CD4-positive, alpha-beta memory T cell (primary cell): ENCODE measurements at places on chromosomes 5 and 9. TPM values are rescaled to one million over a fixed set of nuclear protein-coding genes. Genes with fewer than 3 reads are reported as not detected.
A peak's percentile ranks its signal among the peaks of the same experiment; 100 is the strongest.

The ANKRD20A1 gene
- not detected for polyA plus RNA-seq

DNA sequence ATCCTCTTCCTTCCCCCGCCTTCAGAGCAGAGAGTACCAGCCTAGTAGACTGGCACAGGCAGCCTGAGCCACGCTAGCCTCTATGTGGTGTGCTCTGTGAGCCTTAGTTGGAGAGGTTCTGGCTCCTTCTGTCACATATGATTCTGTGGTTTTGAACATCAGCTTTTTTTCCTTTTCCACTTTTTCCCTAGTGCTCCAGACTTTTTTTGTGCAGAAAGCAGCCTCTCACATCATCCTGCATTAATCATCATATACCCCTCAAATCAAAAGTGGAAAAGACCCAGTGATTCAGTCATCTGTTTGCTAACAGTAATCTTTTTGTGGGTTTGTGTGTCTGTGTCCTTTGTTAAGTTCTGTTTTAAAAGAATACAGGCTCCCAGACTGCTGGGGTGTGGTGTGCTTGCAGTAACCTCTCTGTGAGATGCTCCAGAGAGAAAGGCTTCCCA, 663.9 kb upstream of the RGMB start:
- no peaks in the 10 kb centered on the region for H3K4me1 ChIP-seq
- no peak overlapping the region for H3K27ac ChIP-seq
- no peaks in the 10 kb centered on the region for H3K27me3 ChIP-seq
- H3K36me3 ChIP-seq = no peaks in the 10 kb centered on the region

The PAEP gene
- polyA plus RNA-seq = not detected

GRCh38 chr5:18142831-18143230, 508.6 kb downstream of the TAF11L14 start:
- H3K27me3 ChIP-seq = no peaks in the 10 kb centered on the region
- no peak overlapping the region for H3K4me3 ChIP-seq
- H3K27ac ChIP-seq = no peak overlapping the region
- no peaks in the 10 kb centered on the region for H3K36me3 ChIP-seq

DNA sequence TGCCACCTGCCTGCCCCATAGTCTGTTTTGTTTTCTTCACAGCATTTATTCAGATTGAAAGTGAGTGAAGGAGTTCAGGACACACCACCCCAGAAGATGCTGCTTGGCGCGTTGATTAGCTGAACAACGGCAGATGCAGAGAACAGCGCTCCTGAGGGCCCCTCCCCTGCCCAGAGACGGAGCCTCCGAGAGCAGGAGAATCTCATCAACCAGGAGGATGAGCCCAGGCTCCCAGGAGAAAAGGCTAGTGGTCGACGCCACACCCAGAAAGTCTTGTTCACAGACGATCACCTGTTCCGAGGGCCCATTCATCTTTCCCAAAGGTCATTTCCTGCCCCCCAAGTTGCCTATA, 180.4 kb upstream of the PPP1R26 start:
- H3K4me1 ChIP-seq = no peaks in the 10 kb centered on the region
- no peak overlapping the region for H3K27ac ChIP-seq
- no peak for DNase-seq
- H3K4me3 ChIP-seq = no peak overlapping the region

- H3K4me3 ChIP-seq = no peak overlapping the region
- H3K27me3 ChIP-seq = peaks cover 7% of the 10 kb centered on the region
- H3K27ac ChIP-seq = no peak overlapping the region
- DNase-seq = no peak
- H3K4me1 ChIP-seq = no peaks in the 10 kb centered on the region
Observed at GRCh38 chr9:109166171-109166770, 778 bp downstream of the FRRS1L start.

DNA sequence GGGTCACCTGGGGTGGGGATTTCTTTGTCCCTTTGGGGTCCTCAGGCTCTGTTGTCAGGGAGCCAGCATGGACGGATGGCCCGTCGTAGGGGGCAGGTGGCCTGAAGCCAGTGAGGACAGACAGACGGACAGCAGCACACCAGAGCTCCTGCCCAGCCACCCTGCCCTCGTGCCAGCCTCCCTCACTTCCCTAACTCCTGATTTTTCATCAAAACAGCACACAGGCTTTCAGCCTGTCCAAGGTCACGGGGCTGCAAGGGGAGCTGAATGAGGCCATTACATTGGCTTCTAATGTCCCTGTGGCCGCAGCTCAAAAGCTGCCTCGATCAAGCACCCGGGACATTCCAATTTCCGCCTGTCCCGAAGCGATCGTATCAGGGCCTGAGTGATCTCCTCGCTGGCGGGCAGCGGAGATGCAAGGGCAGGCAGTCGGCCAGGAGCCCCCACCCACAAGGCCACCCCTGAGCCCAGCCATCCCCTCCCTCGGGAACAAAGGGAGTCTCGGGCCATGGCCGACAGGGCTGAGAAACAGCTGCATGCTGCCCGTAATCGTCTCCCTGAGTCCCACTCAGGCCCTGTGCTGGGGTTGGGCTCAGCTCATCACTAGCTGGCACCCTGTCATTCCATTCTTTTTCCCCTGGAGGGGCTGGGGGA, 50.5 kb upstream of the RNU6ATAC start:
- no peak overlapping the region for H3K27ac ChIP-seq
- H3K36me3 ChIP-seq = no peaks in the 10 kb centered on the region
- H3K27me3 ChIP-seq = no peaks in the 10 kb centered on the region
- no peaks in the 10 kb centered on the region for H3K4me1 ChIP-seq

GRCh38 chr9:111928359-111928720, 31.7 kb downstream of the UGCG start:
- DNase-seq = no peak
- H3K4me1 ChIP-seq = peaks cover 42% of the 10 kb centered on the region
- no peak overlapping the region for H3K4me3 ChIP-seq
- peaks cover 25% of the 10 kb centered on the region for H3K36me3 ChIP-seq
- no peaks in the 10 kb centered on the region for H3K27me3 ChIP-seq
- H3K27ac ChIP-seq = no peak overlapping the region

GRCh38 chr9:126891676-126892075, 22.9 kb upstream of the RALGPS1 start:
- H3K4me1 ChIP-seq = no peaks in the 10 kb centered on the region
- H3K27ac ChIP-seq = no peak overlapping the region
- no peak overlapping the region for H3K4me3 ChIP-seq

DNA sequence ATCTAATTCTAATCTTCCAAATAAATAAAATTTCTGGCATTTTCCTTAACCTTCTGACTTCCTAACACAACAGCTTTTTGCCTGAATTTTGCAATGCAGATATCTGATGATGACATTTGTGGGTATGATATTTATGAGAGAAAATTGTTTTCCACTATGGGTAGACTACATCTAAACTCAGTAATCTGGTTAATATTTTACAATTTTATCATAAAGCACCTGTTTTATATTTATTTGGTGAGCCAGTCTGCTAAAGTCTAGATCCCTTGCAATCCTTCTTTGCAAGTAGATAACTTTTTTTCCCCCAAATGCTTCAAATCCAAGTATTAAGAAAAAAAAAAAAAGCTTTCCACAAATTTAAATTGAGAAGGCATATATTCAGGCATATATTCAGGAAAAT, 246.2 kb upstream of the DAB2 start:
- no peak for DNase-seq
- no peaks in the 10 kb centered on the region for H3K36me3 ChIP-seq
- no peaks in the 10 kb centered on the region for H3K4me1 ChIP-seq
- no peaks in the 10 kb centered on the region for H3K27me3 ChIP-seq
- no peak overlapping the region for H3K27ac ChIP-seq

GRCh38 chr9:72396247-72397091, 31.5 kb upstream of the ZFAND5 start:
- H3K36me3 ChIP-seq = no peaks in the 10 kb centered on the region
- H3K27ac ChIP-seq = no peak overlapping the region
- H3K4me3 ChIP-seq = no peak overlapping the region
- DNase-seq = no peak
- no peaks in the 10 kb centered on the region for H3K27me3 ChIP-seq

DNA sequence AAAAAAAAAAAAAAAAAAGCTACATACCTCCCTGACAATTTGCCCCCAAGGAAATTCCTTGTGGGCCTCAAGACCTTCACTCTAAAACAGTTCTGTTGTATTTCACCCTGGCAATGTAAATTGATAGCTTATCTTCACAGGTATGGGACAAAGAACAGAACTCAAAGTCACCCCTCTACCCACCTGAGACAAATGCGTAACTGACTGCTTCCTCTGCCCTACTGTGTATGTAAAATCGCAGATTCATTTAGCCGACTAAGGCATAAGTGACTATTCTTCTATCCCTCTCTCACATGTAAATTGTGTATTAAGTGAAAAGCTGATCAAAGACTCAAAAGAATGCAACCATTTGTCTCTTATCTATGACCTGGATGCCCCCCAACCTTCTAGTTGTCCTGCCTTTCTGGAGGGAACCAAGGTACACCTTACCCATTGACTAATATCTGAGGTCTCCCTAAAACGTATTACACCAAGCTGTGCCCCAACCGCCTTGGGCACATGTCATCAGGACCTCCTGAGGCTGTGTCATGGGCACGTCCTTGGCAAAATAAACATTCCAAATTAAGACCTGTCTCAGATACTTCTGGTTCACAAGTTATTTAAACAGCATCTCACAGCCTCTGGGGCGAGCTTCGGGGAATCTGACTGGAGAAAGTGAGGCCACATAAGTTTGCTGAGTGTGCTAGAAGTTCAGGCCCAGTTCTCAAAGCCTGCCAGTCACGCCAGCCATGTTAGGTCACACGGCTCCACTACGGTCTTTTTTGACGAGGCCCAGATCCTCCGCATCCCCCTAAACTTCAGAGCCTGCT, 954 bp downstream of the TBCA start:
- H3K4me3 ChIP-seq = peak overlapping the region; percentile 61
- peak overlapping the region; percentile 97 for H3K27ac ChIP-seq
- no peaks in the 10 kb centered on the region for H3K27me3 ChIP-seq

DNA sequence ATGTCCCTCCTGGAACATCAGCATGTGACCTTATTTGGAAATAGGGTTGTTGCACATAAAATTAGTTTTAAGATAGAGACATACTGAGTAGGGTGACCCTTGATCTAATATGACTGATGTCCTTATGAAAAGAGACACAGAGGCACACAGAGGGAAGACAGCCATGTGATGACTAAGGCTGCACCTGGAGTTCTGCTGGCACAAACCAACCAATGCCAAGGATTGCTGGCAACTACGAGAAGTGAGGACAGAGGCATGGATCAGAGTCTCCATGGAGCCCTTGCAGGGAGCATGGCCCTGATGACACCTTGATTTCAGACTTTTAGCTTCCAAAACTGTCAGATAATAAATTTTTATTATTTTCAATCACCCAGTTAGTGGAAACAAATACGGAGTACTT, 101.9 kb downstream of the FBXL7 start:
- H3K4me3 ChIP-seq = no peak overlapping the region
- no peaks in the 10 kb centered on the region for H3K4me1 ChIP-seq
- H3K27me3 ChIP-seq = no peaks in the 10 kb centered on the region
- H3K36me3 ChIP-seq = no peaks in the 10 kb centered on the region

The FKTN gene
- 1.1 TPM for polyA plus RNA-seq

DNA sequence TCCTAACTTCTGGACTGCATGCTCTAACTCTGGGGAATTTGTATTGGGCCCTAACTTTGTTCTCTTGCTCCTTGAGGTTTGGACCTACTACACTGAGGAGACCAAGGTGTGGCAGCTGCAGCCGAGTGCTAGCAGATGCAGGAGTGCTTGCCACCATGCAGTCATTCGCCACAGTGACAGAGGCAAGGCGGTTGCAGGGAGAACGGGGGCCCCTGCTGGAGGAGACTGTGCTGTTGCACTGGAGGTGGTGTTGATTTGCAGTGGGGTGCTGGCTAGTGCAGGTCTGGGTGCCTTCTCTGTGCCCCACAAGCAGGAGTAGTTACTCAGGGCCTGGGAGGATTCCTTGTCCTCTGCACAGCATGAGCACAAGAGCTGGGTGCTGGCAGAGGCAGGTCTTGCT, 22.4 kb upstream of the DIRAS2 start:
- no peaks in the 10 kb centered on the region for H3K4me1 ChIP-seq
- no peaks in the 10 kb centered on the region for H3K27me3 ChIP-seq
- no peak overlapping the region for H3K4me3 ChIP-seq
- no peak for DNase-seq

GRCh38 chr9:89702401-89702800, 97.6 kb downstream of the GADD45G start:
- no peak overlapping the region for H3K27ac ChIP-seq
- H3K36me3 ChIP-seq = no peaks in the 10 kb centered on the region
- peaks cover 20% of the 10 kb centered on the region for H3K4me1 ChIP-seq
- H3K27me3 ChIP-seq = no peaks in the 10 kb centered on the region
- H3K4me3 ChIP-seq = no peak overlapping the region

The CDKN2B-AS1 gene
- 0.11 TPM for polyA plus RNA-seq

DNA sequence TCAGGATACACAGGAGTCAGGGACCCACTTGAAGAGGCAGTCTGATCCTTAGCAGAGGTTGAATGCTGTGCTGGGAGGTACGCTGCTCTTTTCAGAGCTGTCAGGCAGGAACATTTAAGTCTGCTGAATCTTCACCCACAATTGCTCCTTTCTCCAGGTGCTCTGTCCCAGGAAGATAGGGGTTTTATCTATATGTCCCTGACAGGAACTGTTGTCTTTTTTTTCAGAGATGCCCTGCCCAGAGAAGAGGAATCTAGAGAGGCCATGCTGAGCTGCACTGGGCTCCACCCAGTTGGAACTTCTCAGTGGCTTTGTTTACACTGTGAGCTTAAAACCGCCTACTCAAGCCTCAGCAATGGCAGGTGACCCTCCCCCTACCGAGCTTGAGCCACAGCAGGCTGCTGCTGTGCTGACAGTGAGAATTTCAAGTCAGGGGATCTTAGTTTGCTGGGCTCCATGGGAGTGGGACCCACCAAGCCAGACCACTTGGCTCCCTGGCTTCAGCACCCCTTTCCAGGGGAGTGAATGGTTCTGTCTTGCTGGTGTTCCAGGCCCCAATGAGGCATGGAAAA, 169.0 kb downstream of the FBXL17 start:
- no peak overlapping the region for H3K4me3 ChIP-seq
- H3K4me1 ChIP-seq = no peaks in the 10 kb centered on the region
- H3K27ac ChIP-seq = no peak overlapping the region
- H3K36me3 ChIP-seq = no peaks in the 10 kb centered on the region
- H3K27me3 ChIP-seq = no peaks in the 10 kb centered on the region
- DNase-seq = no peak

The SLC46A2 gene
- polyA plus RNA-seq = not detected

The HABP4 gene
- 31.1 TPM for polyA plus RNA-seq

DNA sequence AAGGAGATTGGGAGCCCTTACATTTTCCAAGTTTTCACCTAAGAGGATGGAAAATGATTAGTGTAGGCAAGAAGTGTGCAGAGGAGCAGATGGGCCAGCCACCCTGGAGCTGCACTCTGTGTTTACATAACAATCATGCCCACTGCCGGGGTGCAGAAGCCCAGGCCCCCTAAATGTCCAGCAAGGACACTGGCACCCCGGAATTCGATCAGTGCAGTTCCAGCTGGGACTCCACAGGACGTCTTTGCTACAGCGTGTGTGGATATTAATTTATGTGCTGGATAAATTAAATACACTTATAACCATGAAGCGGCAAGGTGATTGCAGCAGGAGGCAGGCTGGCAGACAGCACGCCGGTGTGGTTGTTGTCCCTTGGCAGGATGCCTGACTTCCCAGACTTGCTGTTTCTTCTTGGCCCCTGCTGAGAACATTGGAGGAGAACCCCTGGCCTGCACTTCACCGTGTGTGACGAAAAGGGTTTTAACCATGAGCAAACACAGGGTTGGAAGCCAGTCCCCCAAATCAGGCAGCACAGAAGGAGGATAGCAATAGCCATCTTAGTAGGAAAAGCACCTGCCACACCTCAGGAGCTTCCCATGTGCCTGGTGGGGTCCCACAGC, 73.7 kb downstream of the GADD45G start:
- H3K4me3 ChIP-seq = no peak overlapping the region
- DNase-seq = no peak
- no peaks in the 10 kb centered on the region for H3K4me1 ChIP-seq
- no peak overlapping the region for H3K27ac ChIP-seq
- no peaks in the 10 kb centered on the region for H3K36me3 ChIP-seq
